Trophoblast cell (in vitro differentiated cells and primary cell): ENCODE measurements at places on chromosomes 13 and 19.
A peak's percentile ranks its signal among the peaks of the same experiment; 100 is the strongest.

- no peak for DNase-seq
These were observed 32.2 kb upstream of the ZNF726 start for GRCh38 chr19:23882493-23882892.

GRCh38 chr13:38590796-38591507, 95.9 kb upstream of the FREM2 start:
- DNase-seq: no peak

DNA sequence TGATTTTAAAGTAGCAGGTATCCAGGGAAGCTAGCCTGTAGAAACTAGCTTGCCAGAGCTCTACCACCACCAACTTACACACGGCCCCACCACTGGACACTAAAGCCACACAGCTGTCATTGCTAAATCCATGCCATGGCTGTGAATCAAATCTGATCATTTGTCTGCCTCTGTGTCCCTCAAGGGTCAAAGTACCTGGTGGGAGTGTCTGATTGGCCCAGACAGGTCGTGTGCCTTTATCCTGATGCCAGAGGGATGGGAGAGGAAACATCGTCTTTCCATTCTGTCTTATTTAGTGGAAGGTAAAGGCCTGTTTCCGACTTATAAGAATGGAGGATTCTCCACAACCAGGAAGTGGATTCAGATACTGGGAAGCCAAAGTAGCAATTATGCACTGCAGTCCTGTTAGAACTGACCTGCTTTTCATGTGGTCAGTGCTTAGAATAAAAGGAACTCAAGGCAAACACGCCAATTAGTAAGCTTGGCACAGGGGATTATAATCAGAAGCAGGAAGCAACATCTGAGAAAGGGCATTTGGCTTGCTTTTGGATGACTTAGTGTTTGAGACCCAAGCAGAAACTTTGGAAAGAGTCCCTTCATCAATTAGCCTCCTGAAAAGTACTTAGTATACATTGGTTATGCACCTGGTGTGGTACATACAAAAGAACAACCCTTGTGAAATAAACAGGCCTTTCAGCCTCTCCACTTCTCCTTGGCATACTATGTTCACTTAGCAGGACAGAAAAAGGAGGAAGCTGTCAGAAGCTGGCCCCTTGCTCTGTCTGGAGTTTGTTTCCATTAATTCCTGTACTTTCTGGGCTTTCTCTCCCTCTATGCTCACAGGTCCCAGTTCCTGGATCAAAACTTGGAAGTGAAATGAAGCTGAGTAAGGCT, 192.4 kb downstream of the NUFIP1 start:
- no peak for DNase-seq

GRCh38 chr19:28985201-28985600, 227.8 kb downstream of the UQCRFS1 start:
- no peak for DNase-seq

GRCh38 chr13:102569488-102569887, 27.3 kb upstream of the TPP2 start:
- DNase-seq: no peak

DNA sequence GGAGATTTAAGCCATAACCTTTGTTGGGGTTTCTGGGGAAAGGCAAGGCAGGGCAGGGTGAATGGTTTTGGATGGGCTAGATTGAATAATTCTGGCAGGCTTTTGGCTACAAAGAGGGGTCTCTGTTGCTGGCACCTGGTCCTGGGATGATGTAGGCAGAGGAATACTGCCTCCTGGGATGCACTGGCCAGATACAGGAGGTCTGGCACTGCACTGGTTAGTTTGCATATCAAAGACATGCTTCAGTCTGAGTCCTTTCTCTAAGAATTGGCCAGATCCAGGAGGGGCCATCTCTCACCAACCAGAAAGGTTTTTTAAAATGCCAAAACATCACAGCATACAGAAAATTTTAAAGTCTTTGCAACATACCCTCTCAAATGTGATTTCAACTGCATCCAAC, 8.0 kb upstream of the MEDAG start:
- DNase-seq: no peak

DNA sequence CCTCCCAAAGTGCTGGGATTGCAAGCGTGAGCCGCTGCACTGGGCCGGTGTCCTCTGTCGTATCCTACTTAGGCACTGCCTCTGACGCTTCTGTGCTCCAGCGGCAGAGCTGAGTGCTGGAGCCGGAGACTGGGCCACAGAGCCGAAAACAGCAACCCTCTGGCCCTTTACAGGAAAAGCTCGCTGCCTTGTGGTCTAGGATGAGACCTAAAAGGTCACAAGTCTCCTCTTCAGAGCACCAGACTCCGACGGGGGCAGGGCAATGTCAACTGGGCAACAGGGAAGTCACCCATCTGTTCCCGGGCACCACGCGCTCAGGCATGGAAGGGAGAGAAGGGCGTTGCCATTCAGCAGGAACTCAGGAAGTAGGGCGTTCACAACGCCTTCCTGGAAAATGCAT, 91.7 kb downstream of the GADD45B start:
- peak; percentile 20 for DNase-seq

DNA sequence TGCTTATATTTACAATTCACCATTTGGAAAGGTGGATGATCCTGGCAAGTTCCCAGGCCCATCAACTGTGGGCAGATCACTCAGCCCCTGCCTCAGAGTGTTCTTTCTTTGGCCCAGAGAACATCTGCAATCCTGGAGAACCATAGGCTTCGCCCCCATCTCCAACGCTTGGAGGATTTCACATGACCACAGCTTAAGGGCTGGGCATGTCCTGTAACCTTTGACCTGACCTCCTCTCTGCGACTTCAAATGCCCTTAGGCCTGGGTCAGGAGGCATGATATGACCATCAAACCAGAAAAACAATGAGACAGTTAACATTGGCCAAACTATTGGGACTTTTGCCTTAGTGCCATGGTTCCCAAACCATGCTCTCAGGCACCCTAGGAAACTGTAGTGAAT, 7.2 kb upstream of the MBNL2 start:
- DNase-seq: no peak

DNA sequence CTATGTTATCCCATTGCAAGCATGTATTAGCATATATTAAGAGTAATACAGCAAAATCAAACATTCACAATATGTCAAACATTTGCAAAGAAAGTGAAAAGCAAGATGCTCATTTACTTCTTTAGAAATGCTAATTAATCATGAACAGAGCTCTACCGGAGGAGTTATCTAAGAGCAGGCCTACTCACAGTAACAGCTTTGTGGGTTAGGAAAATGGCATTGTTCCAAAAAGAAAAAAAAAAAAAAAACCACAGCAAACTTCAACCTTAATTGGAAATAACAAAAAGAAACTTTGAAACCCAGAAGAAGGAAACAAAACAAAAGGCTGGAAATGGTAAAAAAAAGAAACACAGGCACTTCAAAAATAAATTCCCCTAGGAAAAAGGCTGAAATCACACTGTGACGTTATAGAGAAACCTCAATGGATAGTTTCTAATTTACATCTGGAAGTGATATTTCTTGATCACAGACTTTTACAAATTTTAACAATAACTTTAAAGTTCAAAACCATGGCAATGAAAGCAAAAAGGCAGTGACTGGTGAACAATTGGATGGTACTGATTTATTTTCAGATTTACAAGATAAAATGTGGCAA, 1236.8 kb upstream of the SPRY2 start:
- no peak for DNase-seq

GRCh38 chr13:110566171-110566570, 4.6 kb upstream of the RAB20 start:
- no peak for DNase-seq

GRCh38 chr19:39385629-39386411, 5.1 kb downstream of the PAF1 start:
- no peak for DNase-seq

GRCh38 chr13:47142105-47142504, 245.3 kb upstream of the HTR2A start:
- no peak for DNase-seq

- no peak for DNase-seq
These were observed 7.3 kb downstream of the LILRA4 start for GRCh38 chr19:54331626-54332025.

- DNase-seq: peak; percentile 66
These were observed 87.6 kb downstream of the ARHGEF7 start for GRCh38 chr13:111202745-111203144.

DNA sequence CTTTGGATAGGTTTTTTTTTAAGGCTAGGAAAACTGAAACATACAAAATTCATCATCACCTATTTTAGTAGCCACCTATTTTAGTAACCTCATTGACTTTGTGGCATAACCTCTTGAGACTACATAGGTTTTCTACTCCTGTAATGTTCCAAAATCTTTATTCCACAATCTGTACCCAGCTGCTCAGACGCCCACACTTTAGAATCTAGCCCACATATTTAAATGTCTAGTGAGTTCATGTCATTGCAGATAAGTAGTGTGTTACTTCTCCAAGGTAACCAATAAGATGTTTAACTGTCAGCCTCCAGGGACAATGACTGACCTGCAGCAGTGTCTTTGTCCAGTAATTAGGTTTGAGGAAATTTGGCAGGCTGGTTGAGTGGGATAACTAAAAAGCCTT, 330.2 kb downstream of the MZT1 start:
- DNase-seq: no peak

GRCh38 chr19:10152100-10152499, 32.4 kb upstream of the EIF3G start:
- DNase-seq: no peak

DNA sequence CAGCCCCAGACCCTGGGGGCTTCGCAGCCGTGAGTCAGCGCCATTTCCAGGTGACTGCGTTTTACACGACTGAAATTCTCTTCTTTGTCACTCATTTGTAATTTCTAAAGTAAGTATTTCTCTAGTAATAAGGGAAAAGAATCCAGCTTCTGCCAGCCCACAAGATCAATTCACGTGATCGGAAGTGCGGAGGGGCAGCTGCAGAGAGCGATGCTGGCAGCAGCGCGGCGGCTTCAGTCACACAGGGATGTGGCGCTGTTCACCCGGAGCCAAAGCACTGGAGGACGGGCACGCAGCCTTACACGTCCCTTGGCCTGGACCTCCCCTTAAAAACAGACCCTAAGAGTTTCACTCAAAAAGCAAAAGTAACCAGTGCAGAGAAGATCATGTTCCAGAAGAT, 18.4 kb downstream of the GRTP1 start:
- no peak for DNase-seq

DNA sequence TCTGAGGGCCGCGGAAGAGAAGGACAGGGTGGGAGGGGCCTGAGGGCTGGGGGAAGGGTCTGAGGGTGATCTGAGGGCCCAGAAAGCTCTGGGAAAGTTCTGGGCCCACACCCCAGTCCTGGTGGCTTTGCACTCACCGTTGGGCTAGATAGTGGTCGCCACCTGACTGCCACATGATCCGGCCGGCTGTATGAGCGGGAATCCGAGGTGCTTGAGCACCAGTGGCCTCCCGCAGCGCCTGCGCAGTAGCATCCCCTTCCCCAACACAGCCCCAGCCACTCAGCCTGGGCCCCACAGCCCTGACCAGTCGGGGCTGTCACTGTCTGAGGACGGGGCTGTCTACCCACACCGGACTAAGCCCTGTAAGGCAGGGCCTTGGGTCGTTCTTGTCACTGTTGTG, 15.0 kb downstream of the PRODH2 start:
- no peak for DNase-seq

- DNase-seq: no peak
These were observed 7.3 kb downstream of the TNFSF14 start for GRCh38 chr19:6662702-6663101.

- DNase-seq: peak; percentile 36
These were observed 233.5 kb downstream of the ITGBL1 start for GRCh38 chr13:101686003-101686402.
